AG09309 (cell line): ENCODE measurements at places on chromosomes 16 and 17.

- no peak for DNase-seq
These were observed 134.4 kb downstream of the MAF start for GRCh38 chr16:79466111-79466510.

GRCh38 chr17:82544431-82545070 lies 25.0 kb downstream of the FOXK2 start:
- no peak for DNase-seq

DNA sequence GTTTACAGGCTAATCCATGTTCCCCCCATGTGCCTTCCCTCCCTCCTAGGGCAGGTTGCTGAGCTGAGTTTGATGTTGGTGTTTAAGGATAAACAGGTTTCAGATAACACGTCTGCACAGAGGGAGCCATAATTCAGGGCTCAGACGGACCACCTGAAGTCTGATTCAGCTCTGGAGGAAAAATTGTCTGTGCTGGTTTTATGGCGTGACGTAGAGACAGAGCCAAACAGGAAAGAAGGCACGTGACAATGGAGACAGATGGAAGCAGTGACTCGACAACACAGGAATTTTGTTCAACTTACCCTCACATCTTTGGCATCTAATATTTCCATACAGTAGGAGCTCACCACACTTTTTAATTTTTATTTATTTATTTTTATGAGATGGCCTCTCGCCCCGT lies 10.7 kb upstream of the USP10 start:
- peak; percentile 78 for DNase-seq

DNA sequence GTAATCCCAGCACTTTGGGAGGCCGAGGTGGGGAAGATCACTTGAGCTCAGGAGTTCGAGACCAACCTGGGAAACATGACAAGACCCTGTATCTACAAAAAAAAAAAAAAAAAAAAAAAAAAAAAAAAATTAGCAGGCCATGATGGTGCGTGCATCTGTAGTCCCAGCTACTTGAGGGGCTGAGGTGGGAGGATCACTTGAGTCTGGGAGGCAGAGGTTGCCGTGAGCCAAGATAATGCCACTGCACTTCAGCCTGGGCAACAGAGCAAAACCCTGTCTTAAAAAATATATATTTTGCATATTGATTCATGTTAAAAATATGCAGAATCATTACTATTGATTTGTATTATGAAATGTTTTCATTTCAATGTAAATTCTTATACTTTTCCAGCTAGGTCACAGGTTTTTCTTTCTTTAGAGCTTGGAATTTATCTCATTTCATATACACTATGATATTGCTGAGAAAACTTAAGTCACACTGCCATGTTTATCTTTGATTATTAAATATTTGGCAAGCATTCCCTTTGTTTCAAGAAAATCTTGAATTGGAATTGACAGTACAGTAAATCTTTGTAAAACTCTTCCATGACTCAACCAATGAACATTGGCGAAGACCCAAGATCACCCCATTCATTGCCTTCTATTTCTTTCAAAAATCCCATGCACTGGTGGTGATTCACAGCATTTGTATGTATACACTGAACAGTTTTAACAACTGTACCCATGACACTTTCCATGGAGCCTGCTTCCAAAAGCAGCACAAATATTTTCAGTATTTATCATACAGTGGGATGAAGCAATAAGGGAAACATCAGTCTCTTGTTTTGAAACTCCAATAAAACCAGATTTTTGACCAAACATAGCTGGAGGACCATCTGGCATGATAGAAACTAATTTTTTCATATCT lies 83.5 kb upstream of the TNRC6A start:
- DNase-seq = peak; percentile 99

GRCh38 chr17:35496451-35497290 lies 40.8 kb downstream of the SLFN12L start:
- DNase-seq = no peak

GRCh38 chr16:19219836-19220235 lies 51.8 kb downstream of the SYT17 start:
- DNase-seq = no peak

- DNase-seq = no peak
These were observed 65.9 kb downstream of the PCTP start for GRCh38 chr17:55816532-55817396.

DNA sequence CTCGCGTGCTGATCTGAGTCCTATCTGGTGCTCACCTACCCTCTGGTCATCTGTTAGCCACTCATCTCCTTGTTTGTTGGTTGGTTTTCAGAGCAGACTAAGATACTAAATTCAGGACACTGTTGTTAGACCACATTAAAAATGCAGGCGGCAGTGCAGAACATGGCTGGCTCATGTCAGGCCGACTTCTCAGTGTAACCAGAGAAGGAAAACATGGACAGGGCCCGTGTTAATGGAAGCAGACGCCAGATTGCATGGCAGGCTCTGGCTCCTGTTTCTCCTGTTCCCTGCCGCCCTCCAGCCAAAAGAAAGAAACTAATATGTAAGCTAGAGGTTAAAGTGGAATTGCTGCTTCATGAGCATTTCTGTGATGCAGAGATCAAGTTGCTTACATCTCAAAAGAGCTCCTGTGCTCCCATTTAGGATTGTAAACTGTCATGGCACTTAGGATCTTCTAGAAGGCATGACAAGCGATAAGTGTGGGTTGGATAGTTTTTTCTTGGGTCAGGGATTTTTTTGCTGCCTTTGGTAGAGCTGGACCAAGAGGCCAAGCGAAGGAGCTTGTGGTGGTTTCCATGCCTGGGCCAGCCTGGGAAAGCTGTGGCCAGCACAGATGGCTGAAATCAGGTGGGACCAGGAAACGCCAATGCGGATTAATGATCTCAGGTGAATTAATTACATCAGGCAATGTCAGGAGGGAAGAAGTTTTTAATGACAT lies 56.1 kb downstream of the YPEL2 start:
- no peak for DNase-seq

DNA sequence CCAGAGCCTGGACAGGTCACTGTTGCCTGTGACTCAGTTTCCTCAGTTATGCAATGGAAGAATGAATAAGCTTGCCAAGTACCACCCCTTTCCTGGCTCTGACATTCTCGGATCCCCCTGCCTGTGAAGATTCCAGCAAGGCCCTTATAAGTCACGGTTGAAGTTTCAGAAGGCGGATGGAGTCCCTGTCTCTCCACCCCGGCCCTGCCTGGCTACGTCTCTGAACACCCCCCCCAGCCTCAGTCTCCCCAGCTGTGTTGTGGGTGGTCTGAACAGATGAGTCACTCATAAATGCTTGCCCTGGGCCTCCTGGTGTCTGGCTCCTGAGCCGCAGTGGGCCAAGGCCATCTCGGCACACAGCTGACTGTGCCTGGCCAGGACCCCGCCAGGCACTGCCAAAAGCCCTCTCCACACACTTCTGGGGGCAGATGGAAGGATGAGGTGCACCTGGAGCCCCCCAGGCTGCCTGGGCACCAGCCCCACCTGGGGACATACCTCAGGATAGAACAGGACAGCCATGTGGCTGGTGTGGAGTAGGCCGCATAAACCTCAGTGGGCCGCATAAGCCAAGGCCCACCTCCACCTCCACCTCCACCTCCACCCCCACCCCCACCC lies 15.4 kb downstream of the VASN start:
- no peak for DNase-seq

- no peak for DNase-seq
These were observed 751 bp downstream of the DCAF7 start for GRCh38 chr17:63550817-63551639.

- DNase-seq = no peak
These were observed 56.3 kb upstream of the SMIM36 start for GRCh38 chr17:55567240-55568214.

DNA sequence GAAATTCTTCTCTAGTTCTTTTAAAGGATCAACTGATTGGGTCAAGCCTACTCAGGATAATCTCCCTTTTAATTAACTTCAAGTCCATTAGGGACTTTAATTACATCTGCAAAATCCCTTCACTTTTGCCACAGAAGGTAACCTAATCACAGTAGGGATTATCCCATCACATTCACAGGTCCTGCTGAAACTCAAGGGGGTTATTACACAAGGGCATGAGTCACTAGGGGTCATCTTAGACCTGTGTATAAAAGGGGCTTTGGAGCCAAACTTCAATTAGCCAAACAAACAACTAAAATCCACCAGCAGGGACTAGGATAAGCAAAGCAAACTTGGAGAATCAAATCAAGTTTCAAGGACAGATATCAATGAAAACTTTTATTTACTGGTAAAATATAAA lies 19.4 kb downstream of the CIAPIN1 start:
- DNase-seq = no peak

DNA sequence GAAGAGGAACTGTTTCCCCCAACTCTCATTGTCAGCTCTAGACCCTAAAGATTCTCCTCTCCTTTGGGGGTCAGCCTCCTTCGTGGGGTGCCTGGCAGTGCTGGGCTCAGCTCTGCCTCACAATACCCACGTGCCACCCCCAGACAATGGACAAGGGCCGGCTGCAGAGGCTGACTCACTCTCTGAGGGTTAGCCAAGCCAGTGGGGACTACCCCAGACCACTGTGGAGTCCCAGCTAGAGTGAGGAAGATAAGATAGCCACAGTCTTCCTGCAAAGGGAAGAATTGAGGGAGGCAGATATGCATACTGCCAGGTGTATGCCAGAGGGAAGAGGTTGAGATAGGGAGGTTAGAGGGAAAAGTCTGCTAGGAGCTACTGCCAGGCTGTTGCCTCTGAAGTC lies 13.5 kb upstream of the MTMR4 start:
- no peak for DNase-seq

DNA sequence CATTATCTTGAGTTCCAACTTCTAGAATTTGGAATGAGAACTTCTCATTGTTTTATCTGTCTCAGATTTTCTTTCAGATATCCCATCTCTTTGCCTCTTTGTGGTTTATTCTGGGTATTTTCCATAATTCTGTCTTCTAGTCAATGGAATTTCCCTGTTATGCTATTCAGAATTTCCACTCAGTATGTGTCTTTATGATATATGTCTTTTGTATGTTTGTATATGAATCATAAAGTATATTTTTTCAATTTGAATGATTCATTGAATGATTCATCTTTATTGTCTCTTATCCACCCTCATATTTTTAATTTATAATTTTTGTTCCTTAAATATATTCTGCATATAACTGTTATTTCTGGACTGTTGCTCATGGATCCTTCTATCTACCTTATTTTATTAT lies 729.7 kb upstream of the GOT2 start:
- no peak for DNase-seq
